ENCODE measurements at places on chromosomes 12 and 14. TPM values are rescaled to one million over a fixed set of nuclear protein-coding genes. Genes with fewer than 3 reads are reported as not detected.
A peak's percentile ranks its signal among the peaks of the same experiment; 100 is the strongest.

Gene KRT3
- total RNA-seq: not detected

Gene TC2N
- total RNA-seq: 28.4 TPM

Gene INSM2
- total RNA-seq: not detected

Gene TM9SF1
- 85.7 TPM for total RNA-seq

Gene ACOT4
- 2.7 TPM for total RNA-seq

Gene PTHLH
- 0.18 TPM for total RNA-seq

Gene SPRYD4
- 6.1 TPM for total RNA-seq

GRCh38 chr14:56221382-56222128, 103.3 kb downstream of the PELI2 start:
- H3K4me3 ChIP-seq: no peak overlapping the region
- no peak overlapping the region for H3K27ac ChIP-seq
- no peaks in the 10 kb centered on the region for H3K36me3 ChIP-seq
- no peak for DNase-seq

- no peak overlapping the region for H3K4me3 ChIP-seq
- no peak overlapping the region for H3K27ac ChIP-seq
- no peaks in the 10 kb centered on the region for H3K4me1 ChIP-seq
- H3K27me3 ChIP-seq: no peaks in the 10 kb centered on the region
- no peak for DNase-seq
- H3K36me3 ChIP-seq: no peaks in the 10 kb centered on the region
Observed at GRCh38 chr12:19683178-19683927, 244.1 kb downstream of the AEBP2 start.

DNA sequence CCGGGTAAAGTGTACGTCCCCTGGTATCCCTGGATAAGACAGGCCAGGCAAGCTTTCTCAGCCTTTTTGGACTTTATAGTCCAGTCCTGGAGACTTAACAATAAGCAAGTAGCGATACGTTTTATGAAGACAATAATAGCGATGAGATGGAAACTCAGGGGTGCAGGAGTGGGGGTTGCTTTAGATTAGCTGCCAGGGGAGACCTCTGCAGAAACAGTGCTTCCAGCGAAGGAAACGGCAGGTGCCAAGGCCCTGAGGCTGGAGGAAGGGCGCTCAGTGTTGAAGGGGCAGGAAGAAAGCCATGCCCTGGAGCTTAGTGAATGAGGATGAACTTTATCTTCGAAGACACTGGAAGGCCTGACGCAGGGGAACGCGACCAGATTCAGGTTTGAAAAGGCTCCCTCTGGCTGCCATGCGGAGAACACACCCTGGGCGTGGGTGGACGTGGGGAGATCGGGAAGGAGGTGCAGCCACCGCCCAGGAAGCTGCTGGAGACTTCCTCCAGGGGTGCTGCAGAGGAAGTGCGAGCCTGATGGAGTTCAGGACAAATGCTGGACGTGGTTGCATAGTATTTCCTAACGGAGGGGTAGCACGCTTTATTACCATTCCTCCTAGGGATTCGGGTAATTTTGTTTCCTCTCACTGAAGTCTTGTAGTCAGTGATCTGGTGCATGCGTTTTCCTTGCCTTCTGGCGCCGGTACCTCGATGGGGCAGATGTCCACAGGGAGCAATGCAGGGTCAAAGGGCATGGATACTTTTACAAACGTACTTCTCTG, 26.1 kb upstream of the UBC start:
- peak overlapping the region; percentile 39 for H3K27ac ChIP-seq
- peak; percentile 87 for DNase-seq
- H3K4me3 ChIP-seq: peak overlapping the region; percentile 51
- no peaks in the 10 kb centered on the region for H3K27me3 ChIP-seq
- peaks cover 14% of the 10 kb centered on the region for H3K4me1 ChIP-seq
- H3K36me3 ChIP-seq: no peaks in the 10 kb centered on the region

DNA sequence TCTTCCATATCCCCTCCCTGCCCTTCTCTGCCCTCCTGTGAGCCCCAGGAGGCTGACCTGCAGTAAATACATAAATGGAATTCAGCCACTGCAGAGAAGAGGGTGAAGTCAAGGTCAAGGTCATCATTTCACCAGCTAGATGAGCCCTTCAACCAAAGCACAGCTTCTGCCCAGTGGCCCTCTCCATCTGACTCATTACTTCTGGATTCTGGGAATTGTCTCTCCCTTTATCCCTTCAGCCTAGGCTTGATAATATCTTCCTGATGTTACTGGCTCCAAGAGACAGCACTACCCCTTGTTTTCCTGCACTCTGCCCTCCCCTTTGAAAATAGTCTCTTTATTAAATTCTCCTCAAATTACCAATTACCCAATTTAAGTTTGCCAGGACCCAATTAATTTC, 64.5 kb downstream of the TTC9 start:
- H3K4me3 ChIP-seq: no peak overlapping the region
- no peak overlapping the region for H3K27ac ChIP-seq
- no peaks in the 10 kb centered on the region for H3K36me3 ChIP-seq

GRCh38 chr12:57476162-57476992, 3.3 kb downstream of the ARHGAP9 start:
- H3K27me3 ChIP-seq: peaks cover 26% of the 10 kb centered on the region
- H3K4me3 ChIP-seq: peak overlapping the region; percentile 7
- H3K4me1 ChIP-seq: peaks cover 14% of the 10 kb centered on the region
- no peaks in the 10 kb centered on the region for H3K36me3 ChIP-seq
- DNase-seq: no peak

GRCh38 chr12:121279507-121279915, 17.0 kb downstream of the CAMKK2 start:
- no peaks in the 10 kb centered on the region for H3K27me3 ChIP-seq
- H3K4me1 ChIP-seq: peaks cover 26% of the 10 kb centered on the region
- DNase-seq: peak; percentile 87
- H3K4me3 ChIP-seq: no peak overlapping the region

DNA sequence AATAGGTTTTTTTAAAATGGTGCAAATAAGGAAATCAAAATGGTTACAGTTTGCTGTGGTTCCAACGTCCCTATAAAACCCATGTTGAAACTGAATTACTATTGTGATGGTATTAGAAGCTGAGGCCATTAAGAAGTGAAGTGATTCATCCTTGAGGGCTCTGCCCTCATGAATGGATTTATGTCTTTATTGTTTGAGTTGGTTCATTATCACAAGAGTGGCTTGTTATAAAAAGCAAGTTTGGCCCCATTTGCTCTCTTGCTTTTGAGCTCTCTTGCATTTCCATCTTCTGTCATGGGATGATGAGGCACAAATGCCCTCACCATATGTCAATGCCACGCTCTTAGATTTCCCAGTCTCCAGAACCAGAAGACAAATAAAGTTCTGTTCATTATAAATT, 62.3 kb downstream of the PRKD1 start:
- no peak overlapping the region for H3K27ac ChIP-seq
- no peaks in the 10 kb centered on the region for H3K36me3 ChIP-seq
- no peaks in the 10 kb centered on the region for H3K27me3 ChIP-seq
- no peak for DNase-seq
- H3K4me1 ChIP-seq: no peaks in the 10 kb centered on the region
- no peak overlapping the region for H3K4me3 ChIP-seq

DNA sequence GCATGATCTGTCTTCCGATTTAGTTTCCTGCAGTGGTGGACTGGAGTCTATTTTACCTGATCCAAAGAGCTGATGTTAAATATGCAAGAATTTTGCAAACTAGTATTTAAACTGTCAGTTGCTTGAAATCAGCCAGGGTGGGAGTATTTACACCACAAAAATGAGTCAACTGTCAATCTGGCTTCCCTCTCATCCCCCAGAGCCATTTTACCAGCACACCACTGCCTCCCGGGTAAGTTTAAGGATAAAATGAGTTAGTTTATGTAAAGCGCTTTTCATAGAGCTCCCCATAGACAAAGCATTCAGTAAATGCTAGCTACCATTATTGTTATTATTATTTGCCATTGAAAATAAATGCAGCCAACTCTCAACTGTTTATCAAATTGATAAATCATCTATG, 106.3 kb upstream of the FRMD6 start:
- no peaks in the 10 kb centered on the region for H3K36me3 ChIP-seq
- no peak overlapping the region for H3K4me3 ChIP-seq
- no peaks in the 10 kb centered on the region for H3K27me3 ChIP-seq
- no peak for DNase-seq

Measured in adrenal gland (tissue), 19 donors.